ENCODE measurements at places on chromosomes 16 and 17.

DNA sequence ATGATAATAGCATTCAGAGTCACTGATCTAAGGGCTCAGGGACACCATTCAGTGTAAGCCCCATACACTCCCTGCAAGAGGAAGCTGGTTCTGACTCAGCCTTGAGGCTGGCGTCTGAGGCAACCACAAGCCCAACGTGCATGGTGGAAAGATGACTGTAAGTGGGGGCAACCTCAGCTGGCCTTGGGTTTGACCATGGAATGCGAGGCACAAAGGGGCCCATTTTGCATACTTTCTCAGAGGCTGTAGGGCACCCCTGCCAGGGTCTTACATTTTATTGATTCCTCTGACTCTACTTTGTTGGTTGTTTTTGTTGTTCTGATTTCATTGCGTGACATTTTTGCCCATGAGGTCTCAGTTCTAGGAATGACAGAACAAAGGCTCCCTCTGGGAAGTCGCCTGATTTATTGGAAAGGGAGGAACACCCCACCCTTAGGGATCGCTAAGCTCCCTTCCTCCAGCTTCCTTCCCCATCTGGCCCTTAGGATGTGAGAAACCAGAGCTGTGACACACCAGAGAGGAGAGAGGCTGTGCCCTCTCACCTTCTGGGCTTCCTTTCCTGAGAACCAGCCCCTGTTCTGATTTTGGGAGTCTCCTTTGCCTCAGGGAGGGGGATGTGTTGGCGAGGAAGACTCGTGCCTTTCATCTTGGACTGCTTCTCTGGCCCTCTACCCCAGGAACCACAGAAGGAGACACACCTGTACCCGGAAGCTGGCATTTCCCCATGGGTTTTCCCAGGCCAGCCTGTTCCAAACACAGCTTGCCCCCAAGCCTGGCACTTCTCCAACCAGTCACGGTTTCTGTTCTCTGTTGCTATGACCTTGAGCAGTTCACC lies 5.6 kb upstream of the CIITA start:
- DNase-seq, result peak; percentile 66

GRCh38 chr16:13507530-13507929 lies 412.4 kb upstream of the ERCC4 start:
- DNase-seq, result no peak

DNA sequence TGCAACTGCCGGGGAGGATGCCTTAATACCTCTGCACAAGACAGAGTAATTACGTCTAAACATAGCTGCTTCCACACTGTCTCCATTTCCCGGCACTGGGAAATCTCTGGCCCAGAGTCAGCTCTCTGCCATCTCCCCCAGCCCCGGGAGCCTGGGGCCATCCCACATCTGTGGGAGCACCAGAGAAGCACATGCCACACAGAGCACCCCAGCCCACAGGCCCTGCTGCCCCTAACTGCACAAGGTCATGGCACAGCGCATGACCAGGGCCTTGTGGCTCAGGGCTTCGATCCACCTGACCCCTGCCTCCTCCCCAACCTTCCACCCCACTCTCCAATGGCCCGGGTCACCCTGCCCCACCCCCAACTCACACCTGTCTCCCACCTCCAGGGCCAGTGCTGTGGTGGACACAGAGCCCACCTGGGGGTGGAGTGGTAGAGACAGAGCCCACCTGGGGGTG lies 36.6 kb upstream of the RBFOX3 start:
- DNase-seq, result no peak

DNA sequence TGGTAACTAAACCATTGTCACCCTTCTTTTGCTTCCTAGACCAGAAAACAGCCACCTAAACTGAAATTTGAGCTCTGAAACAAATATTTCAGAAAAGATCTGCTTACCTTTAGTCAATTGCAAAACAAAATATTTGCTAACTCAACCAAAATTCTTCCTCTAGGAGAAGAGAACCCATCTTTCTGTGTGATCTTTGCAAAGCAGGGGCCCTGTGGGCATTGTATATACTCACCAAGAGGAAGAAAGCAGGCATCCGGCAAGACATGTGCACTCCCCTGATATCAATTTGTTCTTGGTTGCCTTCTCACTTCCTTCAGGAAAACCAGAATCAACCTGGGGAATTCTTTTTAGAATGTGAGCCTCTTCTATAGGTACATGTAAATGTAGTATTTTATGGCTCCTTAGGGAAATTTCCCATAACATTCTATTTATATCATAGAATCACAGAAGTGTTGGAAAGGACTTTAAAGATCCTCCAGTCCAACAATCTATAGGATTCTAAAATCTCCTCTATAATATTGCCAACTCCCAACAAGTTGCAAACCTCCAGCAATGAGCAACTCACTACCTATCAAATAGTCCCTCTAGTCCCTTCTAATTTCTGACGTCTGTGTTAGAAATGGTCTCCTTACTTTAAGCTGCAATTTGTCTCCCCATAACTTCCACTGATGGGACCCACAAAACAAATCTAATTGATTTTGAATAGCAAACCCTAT lies 966 bp downstream of the SLFN14 start:
- no peak for DNase-seq

DNA sequence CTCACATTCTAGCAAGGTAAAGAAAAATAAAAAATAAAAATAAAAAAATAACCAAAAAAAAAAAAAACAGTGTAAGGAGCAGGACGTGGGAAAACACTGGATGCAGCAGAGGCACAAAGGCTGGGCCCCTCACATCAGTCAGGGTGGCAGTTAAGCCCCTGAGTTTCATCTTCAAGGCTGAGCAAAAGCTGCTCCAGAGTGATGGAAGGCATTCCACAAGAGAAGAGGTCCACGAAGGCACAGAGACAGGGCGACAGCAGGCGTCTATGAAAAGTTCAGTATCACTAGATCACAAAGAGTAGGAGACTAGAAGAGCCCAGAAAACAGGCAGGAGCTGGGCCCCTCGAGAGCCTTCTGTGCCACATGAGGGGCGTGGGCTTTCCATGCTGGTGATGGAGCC lies 12.0 kb downstream of the TMEM186 start:
- no peak for DNase-seq

- DNase-seq, result no peak
Observed at GRCh38 chr16:62597875-62598274, 561.6 kb upstream of the CDH8 start.

DNA sequence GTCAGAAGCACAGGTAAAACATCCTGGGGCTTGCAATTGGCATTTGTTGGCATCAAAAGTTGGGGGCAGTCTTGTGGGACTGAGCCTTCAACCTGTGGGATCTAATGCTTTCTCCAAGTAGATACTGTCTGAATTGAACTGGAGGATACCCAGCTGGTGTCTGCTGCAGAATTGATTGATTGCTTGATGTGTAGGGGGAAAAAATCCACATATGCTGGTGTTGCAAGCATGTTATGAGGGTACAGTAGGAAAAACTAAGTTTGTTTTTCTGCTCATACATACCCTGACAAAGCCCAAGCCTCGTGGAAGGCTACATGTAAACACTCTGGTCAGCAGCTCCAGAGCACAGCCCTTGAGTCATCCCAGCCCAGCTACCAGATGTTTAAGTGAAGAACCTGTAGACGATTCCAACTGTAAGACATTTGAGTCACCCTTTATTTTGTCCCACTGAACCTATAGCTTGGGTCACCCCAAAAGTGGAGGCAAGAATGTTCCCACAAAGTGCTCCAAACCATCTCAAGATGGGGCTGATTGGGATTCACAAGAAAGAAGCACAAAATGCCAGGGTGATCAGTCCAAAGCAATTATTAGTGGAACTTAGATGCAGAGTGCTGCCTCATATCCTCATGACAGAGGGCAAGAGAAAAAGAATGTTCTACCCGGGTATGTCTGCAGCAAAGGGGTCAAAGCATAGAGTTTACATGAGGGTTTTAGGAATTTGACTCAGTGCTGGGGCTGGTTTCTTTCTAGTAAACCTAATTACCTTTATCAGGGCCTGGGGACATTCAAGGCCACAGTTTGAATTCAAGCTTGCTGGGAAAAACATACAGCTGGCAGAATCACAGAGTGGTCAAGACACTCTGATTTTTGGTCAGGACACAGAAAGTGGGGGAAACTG lies 9.6 kb upstream of the APPBP2 start:
- no peak for DNase-seq

GRCh38 chr17:29847527-29848400 lies 82.3 kb downstream of the SSH2 start:
- no peak for DNase-seq

GRCh38 chr17:61127960-61128359 lies 271.7 kb upstream of the TBX2 start:
- no peak for DNase-seq

- no peak for DNase-seq
Observed at GRCh38 chr16:19289811-19290485, 4.4 kb downstream of the CLEC19A start.

DNA sequence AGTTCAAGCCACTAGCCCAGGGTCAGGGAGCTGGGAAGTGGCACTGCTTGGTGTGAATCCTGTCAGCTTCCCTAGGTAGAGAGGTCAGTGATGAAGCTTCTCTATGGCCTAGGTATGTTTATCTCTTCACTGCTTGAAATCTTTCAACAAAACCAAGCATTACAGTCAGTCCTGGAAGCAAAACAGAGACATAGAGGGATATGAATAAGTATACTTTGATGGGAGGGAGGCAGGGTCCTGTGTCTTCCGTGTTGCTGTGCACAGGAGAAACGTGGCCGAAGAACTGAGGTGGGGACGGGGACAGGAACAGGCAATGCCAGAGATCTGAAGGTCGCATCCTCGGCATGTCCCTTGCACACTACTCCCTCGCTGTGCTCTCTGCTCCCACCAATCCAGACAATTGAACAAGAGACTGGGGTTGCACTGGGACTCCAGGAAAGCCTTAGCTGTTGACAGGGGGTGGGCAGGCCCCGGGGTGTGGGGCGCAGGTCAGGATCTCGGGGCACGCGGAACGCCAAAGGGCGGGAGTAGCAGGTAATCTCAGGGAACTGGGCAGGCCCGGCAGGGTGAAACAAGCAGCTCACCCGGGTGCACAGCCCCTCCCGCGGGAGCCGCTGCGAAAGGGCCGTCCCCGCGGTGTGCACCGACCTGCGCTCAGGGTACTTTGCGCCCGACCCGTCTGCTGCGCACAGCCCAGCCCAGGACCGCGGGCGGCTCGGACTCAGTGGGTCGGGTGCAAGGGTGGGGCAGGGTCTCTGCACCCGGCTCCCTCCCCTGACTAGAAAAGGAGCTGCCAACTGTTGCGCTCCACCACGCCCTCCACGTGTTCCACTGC lies at the start of gene MT1H:
MT1H (plus strand) TSS at position 810 of the 835 bp plus-strand sequence. CDS start 71 bp downstream, outside the sequence.
- DNase-seq, result no peak

DNA sequence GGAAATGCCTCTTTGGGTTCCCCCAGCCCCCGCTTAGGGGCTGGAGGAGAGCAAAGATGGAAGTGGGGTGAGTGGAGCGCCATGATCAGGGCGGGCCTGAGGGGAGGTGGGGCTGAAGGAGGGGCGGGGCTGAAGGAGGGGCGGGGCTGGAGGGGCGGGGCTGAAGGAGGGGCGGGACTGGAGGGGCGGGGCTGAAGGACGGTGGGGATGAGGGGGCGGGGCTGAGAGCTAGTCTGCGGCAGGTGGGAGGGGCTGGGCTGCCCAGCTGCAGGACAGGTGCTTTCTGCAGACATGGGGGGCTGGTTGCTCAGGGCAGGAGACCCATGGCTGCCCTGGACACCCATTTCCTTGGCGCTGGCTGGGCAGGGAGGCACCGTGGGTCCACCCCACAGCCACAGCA lies 39.1 kb upstream of the PABPN1L start:
- peak; percentile 85 for DNase-seq

- DNase-seq, result peak; percentile 60
Observed at GRCh38 chr17:75783069-75783783, 1.4 kb upstream of the UNK start.

DNA sequence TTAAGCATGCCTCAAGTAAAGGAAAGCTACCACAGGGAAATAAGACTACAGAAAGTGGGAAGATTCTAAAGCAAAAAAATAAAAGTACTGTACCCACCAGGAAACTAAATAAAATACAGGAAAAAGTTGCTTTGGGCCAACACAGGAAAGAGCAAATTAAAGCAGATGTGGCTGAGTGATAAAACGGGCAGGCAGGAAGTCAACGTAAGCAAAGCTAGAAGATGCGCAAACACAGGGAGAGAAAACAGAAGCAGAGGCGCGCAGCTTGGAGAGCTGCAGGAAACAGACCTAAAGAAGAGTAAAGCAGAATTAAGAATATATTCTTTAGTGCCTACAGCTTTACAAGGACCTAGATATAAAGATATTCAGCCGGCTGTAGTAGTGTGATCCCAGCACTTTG lies 21.7 kb downstream of the USP36 start:
- no peak for DNase-seq

DNA sequence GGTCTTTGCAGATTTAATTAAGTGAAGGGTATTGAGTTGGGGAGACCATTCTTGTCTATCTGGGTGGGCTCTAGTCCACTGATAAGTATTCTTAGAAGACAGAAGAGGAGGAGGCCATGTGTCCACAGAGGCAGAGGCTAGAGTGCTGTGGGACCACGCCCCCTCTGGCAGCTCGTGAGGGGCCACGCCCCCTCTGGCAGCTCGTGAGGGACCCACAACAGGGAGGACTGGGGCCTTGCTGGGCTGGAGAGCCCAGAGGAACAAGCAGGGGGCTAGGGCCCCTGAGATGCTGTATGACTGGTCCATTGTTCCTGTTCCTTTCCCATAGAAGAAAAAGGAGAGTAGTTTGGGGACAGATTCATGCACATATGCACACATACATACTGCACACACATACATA lies 106.8 kb downstream of the METRNL start:
- DNase-seq, result no peak

DNA sequence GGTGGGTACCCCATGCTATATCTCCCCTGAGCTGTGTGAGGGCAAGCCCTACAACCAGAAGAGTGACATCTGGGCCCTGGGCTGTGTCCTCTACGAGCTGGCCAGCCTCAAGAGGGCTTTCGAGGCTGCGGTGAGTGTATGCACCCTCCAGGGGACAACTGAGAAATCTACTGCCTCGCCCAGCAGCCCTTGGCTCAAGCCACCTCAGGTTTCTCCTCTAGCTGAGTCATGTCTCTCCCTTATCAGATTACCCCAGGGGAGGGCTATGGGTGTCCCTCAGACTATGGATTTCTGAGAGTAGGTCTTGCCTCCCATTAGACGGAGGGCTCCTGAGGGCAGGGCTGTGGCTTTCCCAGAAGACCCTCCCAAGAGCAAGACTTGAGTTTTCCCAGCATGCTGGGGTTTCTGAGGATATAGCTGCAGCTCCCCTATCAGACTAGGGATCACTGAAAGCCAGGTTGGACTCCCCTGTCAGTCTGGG lies 6.7 kb downstream of the NEK8 start:
- DNase-seq, result no peak

DNA sequence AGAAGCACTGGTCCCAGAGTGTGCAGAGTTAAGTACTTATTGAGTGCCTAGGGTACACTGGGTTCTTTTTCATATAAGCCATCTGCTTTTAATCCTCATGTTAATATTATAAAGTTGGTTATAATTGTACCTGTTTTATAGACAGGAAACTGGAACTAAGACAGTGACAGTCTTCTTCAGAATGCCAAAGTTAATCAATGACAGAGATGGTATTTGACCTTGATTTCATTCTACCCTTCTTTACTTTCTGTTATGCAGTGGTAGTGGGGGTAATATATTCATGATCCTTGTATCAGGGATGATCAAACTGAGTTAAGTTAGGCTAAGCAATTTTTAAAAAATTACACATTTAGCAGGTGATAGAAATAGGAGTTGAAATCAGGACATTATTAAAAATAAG lies 108.6 kb upstream of the GOT2 start:
- DNase-seq, result no peak

GRCh38 chr16:89670496-89671431 lies 13.1 kb downstream of the SPATA33 start:
- no peak for DNase-seq

- no peak for DNase-seq
Observed at GRCh38 chr17:10605221-10605783, 51.8 kb downstream of the MYH3 start.

Measured in GM10248 (cell line).